ENCODE measurements at places on chromosomes 16 and 17. TPM values are rescaled to one million over a fixed set of nuclear protein-coding genes. Genes with fewer than 3 reads are reported as not detected.
A peak's percentile ranks its signal among the peaks of the same experiment; 100 is the strongest.

GRCh38 chr17:37844158-37844976 is 79.8 kb upstream of the TBC1D3K start:
- no peak for DNase-seq

DNA sequence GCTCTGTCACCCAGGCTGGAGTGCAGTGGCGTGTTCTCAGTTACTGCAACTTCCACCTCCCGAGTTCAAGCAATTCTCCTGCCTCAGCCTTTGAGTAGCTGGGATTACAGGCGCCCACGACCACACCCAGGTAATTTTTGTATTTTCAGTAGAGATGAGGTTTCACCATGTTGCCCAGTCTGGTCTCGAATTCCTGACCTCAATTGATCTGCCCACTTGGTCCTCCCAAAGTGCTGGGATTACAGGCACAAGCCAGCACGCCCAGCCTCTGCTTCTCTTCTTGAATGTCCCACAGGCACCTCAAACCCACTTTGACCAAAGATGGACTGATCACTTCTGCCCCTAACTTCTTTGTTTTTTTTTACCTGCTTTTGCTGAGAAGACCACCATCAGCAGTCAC is 4.6 kb upstream of the ARL5C start:
- DNase-seq = no peak

GRCh38 chr16:12143447-12144172 is 167.1 kb downstream of the SNX29 start:
- no peak for DNase-seq

- DNase-seq = no peak
Observed at GRCh38 chr17:82965371-82965770, 114.0 kb upstream of the METRNL start.

DNA sequence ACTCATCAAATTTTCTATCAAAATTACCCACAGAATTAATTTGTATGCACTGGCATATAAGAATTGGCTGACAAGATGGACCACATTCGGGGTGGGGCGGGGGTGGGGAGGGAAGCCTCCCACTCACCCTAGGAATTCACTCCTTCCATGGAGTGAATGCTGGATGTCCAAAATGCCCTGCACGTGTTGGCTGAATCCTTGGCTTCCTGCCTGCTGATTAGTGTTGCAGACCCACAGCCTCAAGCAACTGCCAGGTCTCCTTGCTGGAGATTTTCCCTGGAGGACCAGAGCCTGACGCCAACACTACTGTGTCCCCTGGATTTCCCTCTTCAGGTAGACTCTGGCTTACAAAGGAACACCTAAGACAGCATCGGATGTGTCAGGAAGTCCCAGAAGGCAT is 575.7 kb upstream of the CDH11 start:
- DNase-seq = no peak

MT1M gene
- polyA plus RNA-seq = 0.30 TPM

GRCh38 chr16:3717235-3718018 is at the start of gene TRAP1:
Gene TRAP1 (minus strand): TSS chr16:3717524. CDS start chr16:3717508, 16 bp downstream.
- DNase-seq = peak; percentile 75

DNA sequence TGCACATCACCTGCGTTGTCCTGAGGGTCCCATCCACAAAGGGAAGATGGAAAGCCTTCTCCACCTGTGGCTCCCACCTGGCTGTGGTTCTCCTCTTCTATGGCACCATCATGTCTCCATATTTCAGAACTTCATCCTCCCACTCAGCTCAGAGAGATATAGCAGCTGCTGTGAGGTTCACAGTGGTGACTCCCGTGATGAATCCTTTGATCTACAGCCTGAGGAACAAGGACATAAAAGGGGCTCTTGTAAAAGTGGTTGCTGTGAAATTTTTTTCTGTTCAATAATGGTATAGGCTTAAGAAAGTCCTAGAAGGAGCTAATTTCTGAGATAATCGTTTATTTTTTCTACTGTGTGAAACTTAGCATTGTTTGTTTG is 18.7 kb downstream of the ZNF200 start:
- no peak for DNase-seq

BPTF gene
- 145 TPM for polyA plus RNA-seq

- DNase-seq = no peak
Observed at GRCh38 chr16:71426880-71427615, 14.8 kb downstream of the TLE7 start.

DNA sequence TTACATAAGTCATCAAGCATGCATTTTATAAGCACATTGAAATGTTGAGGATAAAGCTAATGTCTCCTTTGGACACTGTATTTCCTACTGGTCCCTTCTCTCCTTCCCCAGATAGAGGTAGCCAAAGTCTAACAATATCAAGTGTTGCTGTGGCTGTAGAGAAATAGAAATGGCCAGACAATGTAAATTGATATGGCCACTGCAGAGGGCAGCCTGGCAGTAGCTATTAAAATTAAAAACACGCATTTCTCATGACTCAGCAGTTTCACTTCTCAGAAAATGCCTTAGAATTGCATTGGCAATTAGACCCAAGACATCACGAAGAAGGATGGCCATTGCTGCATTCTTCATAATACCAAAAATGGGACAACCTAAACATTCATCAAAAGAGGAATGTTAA is 46.8 kb upstream of the MRTFB start:
- DNase-seq = no peak

GRCh38 chr16:72027669-72028378 is 19.3 kb downstream of the DHODH start:
- DNase-seq = no peak

- no peak for DNase-seq
Observed at GRCh38 chr17:73272906-73273218, 11.2 kb upstream of the CPSF4L start.

GRCh38 chr17:37830151-37830993 is 85.5 kb upstream of the HNF1B start:
- DNase-seq = peak; percentile 67

- no peak for DNase-seq
Observed at GRCh38 chr16:11072420-11073153, 128.2 kb downstream of the CLEC16A start.

GRCh38 chr17:63277629-63278028 is 168.5 kb downstream of the CYB561 start:
- no peak for DNase-seq

DNA sequence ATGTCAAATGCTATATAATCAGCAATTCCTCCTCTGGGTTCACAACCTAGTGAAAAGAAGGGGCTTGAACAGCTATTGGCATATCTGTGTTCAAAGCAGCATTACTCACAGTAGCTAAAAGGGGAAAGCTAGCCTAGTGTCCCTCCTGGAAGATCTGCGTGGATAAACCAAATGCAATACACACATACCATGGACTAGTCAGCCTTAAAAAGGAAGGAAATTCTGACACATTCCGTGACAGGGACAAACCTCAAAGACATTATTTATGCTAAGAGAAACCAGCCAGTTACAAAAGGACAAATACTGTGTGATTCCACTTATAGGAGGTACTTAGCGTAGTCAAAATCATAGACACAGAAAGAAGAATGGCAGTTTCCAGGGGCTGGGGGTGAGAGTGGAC is 90.1 kb downstream of the XYLT1 start:
- DNase-seq = no peak

- no peak for DNase-seq
Observed at GRCh38 chr16:89705006-89705405, 3.5 kb upstream of the SPATA2L start.

CCDC200 gene
- polyA plus RNA-seq = 44.1 TPM

GPRC5C gene
- 80.8 TPM for polyA plus RNA-seq

P2RX5 gene
- polyA plus RNA-seq = 0.95 TPM

GRCh38 chr17:75896415-75897159 is at the start of gene TRIM65:
Gene TRIM65 (minus strand): TSS chr17:75896951. CDS start chr17:75896937, 14 bp downstream.
- DNase-seq = no peak

ZNF75A gene
- polyA plus RNA-seq = 77.0 TPM

- no peak for DNase-seq
Observed at GRCh38 chr17:71966459-71967313, 154.1 kb upstream of the SOX9 start.

SCN4A gene
- polyA plus RNA-seq = 0.86 TPM

- DNase-seq = no peak
Observed at GRCh38 chr16:4380119-4381063, 8.7 kb downstream of the VASN start.

DNA sequence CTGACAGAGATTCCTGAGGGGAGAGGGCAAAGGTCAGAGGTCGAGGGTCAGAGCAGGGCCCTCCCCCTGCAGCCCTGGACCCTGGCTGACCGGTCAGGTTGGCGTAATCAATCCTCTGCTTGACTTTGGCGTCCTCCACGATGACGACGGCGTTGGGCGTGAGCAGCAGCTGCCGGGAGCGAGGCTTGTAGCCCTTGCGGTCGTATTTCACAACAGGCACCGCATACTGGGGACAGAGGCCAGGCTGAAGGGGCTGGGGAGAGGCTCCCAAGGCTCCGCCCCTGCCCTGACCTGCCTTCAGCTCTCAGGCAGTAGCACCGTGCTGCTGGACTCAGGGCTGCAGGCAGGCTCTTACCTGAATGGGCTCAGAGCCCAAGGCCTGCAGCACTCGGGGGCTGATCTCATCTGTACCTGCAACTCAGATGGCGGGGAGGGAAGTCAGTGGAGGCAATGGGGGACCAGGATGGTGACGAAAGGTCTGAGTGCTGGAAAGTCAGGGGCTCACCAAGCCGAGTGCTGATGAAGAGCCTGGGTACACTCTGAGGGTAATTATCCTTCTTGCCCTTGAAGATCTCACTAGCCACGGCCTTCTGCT is 12.0 kb upstream of the CRK start:
- DNase-seq = no peak

GRCh38 chr16:72092832-72093447 is 480 bp downstream of the TXNL4B start:
- peak; percentile 15 for DNase-seq
